NCI-H1105 treated with DMSO at 0.1 percent for 48 hours (cell line): ENCODE measurements at places on chromosomes 2 and 18.

DNA sequence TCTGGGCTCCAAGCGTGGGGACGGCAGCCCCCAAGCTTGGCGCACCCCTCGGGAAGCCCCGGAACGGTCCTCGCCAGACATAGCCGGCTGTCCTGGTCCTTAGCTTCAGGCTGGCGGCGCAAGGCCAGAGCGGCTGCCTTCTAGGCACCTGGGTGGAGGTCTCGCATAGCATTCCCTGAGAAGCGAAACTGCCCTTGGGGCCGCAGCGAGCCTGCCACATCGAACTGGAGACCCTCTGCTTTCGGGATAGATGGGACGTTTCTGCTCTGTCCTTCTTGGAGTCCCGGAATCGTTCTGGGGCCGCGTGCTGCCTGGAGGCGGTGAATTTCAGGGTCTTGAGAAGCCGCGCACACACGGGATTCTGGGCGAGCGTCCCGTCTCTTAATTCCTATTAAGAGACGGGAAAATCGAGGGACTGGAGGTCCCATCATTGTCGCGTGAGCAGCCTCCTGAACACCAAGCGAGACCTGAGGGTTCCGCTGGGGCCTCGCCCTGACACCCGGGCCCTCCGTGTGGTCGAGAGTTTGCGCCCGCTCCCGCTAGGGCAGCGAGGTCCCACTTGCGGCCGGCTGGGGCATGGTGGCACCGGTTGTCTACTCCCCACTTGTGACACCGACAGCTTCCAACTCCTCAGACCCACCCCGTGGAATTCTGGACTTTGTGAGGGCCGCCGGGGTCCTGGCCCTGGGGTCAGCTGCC is 9.7 kb upstream of the EN1 start:
- no peak for DNase-seq

DNA sequence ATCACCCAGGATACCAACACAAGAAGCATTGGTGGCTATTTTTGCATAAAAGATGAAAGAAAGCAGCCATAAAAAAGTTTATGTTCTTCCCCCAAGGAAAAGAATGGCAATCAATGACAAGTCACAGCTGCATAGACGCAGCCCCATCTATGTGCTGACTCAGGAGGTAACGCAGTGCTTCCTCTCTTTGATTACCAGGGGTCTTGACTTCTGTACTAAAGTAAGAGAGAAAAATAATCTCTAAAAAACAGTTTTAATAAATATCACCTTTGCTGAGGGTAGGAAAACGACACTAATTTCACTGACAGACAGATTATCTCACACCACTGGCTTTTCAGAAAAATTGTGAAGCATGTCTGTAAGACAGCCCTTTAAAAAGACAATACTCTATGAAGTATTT is 33.9 kb upstream of the EVA1A start:
- no peak for DNase-seq

DNA sequence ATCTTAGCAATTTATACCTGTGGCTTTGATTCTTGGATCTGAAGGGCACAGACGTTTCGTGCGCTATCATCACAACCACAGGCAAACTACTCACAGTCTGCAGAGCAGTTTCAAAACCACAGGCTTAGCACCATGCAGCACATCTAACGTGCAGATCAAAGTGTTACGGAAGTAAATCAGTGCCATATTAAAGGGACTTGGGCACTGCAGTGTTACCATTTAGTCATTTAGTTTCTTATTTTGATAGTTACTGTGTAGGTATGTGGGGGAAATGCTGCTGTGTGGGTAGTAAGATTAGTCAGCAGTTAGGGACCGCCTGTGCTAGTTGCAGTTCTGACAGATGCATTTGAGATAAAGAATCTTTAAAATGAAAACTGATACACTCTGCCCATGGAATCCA is 384.0 kb downstream of the NBAS start:
- DNase-seq = no peak

GRCh38 chr18:44458777-44459176 is 221.9 kb upstream of the SETBP1 start:
- no peak for DNase-seq

DNA sequence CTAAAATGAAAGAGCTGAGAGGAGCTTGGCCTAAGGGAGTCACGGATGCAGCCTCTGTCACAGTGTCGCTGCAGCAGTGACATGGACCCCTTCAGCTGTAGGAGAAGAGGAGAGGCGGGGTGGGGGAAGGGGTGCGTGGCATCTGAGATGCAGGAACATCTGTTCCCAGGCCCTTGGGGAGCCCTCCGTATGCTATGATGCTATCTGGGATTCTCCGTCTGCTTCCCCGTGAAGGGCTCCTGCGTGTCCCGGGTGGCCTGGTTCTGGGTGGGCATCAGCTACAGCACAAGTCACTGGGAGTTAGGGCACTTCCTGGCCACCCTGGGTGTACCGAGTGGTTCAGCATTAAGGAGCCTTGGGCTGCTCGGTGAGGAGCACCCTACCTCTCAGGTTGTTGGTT is 35.6 kb upstream of the B3GNT7 start:
- DNase-seq = no peak

- no peak for DNase-seq
Measured at GRCh38 chr2:193561054-193561453, 1366.3 kb upstream of the TMEFF2 start.

- no peak for DNase-seq
Measured at GRCh38 chr2:196415384-196415783, 224.1 kb upstream of the CCDC150 start.

GRCh38 chr2:14778015-14778414 is 145.5 kb downstream of the LRATD1 start:
- no peak for DNase-seq
